ENCODE measurements at places on chromosomes 11 and 22. TPM values are rescaled to one million over a fixed set of nuclear protein-coding genes. Genes with fewer than 3 reads are reported as not detected.

DNA sequence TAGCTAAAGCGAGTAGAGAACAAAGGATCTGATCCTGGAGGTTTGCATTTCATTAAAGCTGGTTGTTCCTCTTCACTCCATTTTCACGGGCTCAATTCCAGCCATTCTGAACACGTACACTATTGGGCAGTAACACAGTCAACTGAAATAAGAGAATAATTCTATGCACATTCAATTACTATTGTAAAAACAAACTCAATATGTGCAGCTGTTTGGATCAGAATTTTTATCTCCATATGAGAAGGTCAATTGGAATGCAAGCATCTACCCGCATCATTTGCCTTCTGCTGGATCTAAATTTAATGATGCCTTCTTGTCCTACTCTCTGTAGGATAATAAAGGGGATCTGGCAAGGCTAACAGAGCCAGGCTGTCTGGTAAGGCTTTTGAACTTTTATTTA lies 562.8 kb upstream of the CCDC179 start:
- H3K27ac ChIP-seq, result no peak overlapping the region
- H3K36me3 ChIP-seq, result no peaks in the 10 kb centered on the region
- H3K4me3 ChIP-seq, result no peak overlapping the region
- no peaks in the 10 kb centered on the region for H3K4me1 ChIP-seq
- H3K27me3 ChIP-seq, result no peaks in the 10 kb centered on the region
- no peak for DNase-seq

DNA sequence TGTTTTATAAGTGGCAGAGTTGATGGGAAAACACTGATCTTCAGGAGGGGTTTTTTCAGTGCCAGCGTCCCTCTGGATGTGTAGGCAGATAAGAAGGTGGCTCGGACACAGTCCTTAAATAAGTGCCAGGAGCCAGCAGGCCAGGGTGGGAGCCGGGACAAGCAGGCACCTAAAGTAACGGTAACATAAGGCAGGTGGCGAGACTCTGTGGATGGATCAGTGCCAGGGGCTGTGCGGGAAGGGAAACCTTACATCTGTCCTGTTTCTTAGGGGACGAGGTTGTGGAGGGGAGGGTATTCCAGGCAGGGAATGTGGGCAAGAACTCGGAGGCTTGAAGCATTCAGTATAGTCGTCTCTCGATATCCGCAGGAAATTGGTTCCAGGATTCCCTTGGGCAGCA lies 15.9 kb downstream of the BCR start:
- DNase-seq, result no peak
- H3K4me1 ChIP-seq, result peaks cover 34% of the 10 kb centered on the region
- no peak overlapping the region for H3K4me3 ChIP-seq
- no peak overlapping the region for H3K27ac ChIP-seq

The SRPRA gene
- total RNA-seq, result 176 TPM

The OPCML gene
- not detected for total RNA-seq

The GGT1 gene
- 0.63 TPM for total RNA-seq
